ENCODE measurements at places on chromosomes 7 and 10.

DNA sequence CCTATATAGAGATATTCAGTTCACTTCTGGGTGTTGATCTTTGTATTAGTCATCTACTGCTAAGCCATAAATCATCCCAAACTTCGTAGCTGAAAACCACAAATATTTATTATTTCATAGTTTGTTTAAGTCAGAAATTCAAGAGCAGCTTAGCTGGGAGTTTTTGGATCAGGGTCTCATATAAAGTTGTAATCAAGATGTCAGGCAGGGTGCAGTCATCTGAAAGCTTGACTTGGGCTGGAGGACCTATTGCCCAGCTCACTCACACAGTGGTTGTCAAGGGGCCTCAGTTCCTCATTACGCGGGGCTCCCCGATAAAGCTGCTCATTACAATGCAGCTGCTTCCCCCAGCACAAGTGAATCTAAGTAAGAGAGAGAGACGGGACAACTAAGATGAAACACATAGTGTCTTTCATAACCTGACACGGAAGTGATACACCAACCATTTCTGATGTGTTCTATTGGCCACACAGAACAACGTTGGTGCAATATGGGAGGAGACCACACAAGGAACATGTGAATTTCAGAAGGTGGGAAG is 15.7 kb downstream of the PPP1R3C start:
- no peak for DNase-seq

DNA sequence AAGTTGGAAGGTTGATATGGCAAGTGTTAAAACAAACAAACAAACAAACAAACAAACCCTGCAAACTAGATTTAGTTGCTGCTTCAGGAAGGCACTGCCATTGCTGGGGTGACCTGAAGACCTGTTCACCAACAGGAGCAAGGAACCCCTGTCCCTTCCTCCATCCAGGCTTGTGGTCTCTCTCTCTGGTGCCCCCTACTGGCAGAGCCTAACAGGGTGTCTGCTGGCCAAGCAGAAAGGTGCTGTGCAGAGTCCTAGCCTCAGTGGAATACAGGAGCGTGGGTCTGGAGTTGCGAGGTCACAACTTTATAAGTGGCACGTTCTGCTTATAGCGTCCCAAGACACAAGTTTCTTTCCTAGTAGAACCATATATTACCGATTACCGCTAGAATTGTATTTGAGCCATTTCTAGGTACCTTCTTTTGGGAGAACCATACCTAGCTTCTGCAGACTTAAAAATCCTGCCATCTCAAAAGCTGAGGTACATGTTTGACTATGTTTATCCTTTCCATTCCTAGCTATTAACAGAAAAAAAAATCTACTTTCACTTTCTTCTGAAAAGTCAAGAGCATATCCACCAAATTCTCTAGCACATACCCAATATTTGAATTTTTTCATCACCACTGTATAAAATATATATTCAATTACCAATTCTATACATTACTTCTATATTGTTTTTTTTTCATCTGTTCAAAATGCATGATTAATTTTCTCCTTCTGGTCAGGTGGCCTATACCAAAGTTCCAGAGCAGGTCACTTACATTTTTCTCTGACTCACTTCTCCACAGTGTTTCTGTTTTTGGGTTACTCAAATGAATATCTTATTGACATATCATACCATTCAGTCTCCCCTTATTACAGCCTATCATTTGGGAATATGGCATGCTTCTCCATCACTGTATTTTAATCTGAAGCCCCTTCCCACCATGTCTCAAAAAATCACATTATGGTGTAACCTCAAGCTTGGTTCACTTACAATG is 29.1 kb upstream of the CALD1 start:
- DNase-seq: peak; percentile 6

DNA sequence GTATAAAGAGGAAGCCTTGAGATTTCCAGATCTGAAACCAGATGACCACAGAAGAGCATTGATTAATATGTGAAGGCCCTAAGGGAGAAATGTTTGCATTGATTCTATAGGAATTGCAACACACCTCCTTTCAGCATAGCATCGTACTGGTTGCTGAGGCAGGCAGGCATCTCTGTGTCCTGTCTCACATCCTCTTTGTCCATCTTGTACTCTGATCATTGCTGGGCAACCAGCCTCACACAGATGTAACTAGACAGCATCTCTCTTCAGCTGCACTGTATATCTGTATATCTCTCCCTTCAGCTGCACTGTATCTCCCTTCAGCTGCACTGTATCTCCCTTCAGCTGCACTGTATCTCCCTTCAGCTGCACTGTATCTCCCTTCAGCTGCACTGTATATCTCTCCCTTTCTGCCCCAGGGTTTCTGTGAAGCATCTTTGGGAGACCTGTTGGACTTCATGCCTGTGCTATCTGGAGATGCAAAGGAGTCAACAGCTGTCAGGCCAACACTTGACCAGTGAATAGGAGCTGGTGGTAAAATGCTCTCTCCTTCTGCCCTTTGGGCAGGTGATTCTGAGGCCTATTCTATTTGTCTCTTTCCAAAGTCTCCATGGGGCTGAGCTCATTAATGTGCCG is 40.3 kb downstream of the TMEM178B start:
- DNase-seq: no peak

DNA sequence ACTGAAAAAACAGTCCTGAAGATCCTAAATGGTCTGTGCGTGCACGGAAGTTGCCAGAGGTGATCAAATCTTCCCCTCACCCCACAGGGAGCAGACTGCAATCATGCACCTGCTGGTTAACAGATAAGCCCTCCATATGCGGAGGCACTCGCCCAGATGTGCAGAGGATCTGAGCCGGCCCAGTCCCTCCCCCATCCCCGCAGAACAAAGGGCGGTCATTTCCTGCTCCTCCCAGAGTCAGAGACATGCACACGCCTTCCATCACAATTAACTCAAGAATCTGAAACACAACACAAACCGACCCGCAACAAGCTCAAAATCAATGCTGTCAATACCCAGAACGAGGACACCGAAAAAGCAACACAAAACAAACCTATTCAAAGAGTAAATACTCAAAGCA is 24.2 kb downstream of the CRTAC1 start:
- DNase-seq: no peak

GRCh38 chr7:54615-55014 is 137.8 kb upstream of the FAM20C start:
- DNase-seq: no peak

GRCh38 chr7:92709150-92709549 is 119.0 kb upstream of the FAM133B start:
- DNase-seq: no peak

DNA sequence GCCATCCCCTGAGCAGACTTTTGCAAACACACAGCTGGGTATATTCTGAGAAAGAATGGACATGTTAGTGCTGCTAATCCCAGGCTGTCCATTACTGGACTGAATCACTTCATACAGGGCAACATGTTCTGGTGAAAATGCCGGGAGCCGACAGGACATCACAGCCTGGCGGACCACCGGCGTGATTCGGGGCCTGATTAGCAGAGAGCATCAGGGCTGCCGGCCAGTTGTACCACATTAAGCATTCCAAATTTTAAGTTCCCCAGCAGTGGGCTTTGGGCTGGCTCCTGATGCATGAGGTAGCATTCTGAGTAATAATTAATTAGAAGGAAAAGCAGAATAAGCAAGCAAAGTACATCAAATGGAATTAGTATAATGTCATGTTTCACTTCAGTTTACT is 229.0 kb downstream of the GRID1 start:
- no peak for DNase-seq

DNA sequence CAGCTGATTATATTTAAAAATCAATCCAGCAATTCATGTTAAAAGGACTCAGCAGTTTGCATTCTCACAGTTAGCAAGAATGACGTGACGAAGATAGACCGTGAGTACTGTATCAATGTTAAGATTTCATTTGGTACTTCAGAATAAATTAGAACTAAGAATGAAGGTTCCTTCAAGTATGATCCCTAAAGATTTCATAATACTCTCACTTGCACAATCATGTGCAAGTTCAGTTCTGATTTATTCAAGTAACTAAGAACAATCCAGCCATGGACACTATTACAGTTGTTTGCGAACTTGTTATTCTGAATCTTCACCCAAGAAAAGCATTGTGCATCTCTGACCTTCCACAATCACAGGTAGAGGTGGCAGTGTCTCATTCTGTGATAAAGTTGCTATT is 7.7 kb downstream of the RHEB start:
- no peak for DNase-seq

- no peak for DNase-seq
These were observed 63.5 kb downstream of the PIK3AP1 start for GRCh38 chr10:96656839-96657238.

GRCh38 chr10:88064608-88065382 is 201.4 kb downstream of the PTEN start:
- DNase-seq: no peak

DNA sequence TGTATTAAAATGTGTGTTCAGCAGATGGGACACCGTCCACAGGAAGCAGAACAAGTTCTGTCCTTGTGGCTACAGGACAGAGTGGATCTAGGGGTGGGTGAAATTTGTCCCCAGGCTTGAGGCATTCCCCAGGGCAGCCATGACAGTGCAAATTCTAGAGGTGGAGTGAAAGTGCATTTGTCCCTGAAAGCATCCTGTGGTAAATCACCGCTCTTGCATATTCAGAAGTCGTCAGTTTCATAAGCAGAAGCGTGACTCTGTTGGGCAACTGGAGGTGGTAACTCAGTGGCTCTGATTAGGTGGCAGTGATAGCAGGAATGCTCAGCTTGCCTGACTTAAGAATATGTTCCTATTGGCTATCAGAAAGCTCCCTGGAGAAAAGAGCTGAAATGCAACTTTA is 96.6 kb downstream of the SNX10 start:
- DNase-seq: no peak

- DNase-seq: no peak
These were observed 279.8 kb downstream of the CAMK1D start for GRCh38 chr10:12628964-12629766.

GRCh38 chr7:135273581-135273980 is 39.9 kb downstream of the STRA8 start:
- DNase-seq: no peak

- DNase-seq: no peak
These were observed 58.5 kb upstream of the FOXP2 start for GRCh38 chr7:114356133-114356532.

DNA sequence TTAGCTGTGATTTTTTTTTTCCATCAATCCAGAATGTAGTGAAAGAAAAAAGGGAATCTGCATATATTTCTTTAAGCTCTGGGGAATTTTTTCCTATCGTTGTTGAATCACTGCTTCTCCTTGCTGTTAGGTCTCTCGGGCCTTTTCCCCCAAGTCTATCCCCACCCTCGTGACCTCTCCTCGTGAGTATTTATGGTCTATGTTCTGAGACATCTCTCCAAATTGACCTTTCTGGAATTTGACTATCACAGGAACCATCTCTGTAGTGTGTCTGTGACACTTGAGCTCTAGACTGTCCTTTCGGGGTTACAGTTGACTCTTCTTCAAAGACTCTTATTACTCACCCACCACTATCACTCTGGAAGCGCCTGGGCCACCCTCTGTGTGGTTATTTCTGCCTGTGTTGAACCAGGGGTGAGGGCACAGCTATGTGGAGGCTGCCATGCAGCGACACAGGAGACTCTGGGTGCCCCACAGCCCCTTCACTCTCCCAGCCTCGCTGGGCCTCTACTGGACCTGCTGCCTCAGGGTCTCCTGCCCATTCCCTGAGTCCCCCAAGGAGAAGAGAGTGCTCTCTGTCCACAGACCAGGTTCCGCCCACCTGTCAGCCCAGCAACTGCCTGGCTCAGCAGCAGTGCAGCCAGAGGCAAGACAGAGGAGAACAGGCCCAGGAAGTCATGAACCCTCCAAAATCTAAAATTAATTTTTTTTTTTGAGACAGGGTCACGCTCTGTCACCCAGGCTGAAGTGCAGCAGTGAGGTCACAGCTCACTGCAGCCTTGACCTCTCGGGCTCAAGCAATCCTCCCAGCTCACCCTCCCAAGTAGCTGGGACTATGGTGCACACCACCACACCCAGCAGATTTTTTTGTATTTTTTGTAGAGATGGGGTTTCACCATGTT is 45.7 kb upstream of the PTPRN2 start:
- no peak for DNase-seq

DNA sequence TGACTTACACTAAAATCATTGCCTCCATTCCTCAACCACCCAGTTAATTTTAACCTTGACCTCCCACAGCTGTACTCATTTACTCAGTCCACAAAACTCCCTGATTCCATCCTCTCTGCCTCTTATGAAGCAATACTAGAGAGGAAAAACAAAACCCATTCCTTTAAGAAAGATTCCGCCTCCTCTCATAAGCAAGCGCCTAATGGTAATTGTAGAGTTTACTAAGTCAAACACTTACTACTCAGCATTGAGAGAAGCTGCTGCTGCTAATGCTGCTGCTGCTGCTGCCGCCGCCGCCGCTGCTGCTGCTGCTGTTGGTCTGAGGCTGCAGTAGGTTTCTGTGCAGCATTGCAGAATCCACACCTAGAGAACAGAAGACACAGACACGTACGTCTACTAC is 2.1 kb upstream of the ADD3 start:
- DNase-seq: no peak

DNA sequence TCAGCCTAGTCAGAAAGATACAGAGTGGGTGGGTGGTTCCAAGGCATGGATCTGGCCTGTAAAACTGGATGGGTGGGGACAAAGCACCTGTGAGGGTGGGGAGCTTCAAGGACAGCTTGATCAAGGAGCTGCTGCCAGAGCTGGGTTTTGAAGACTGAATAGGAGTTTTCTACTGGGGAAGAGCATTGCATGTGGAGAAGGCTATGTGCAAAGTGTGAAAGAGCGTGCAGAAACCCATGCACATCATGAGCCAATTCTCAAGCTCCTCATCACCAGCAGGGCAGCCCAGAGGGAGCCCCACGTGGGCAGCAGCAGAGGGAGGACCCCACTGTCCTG is 58.6 kb downstream of the PDGFA start:
- DNase-seq: no peak

GRCh38 chr10:68992636-68993440 is 4.2 kb downstream of the KIFBP start:
- no peak for DNase-seq

DNA sequence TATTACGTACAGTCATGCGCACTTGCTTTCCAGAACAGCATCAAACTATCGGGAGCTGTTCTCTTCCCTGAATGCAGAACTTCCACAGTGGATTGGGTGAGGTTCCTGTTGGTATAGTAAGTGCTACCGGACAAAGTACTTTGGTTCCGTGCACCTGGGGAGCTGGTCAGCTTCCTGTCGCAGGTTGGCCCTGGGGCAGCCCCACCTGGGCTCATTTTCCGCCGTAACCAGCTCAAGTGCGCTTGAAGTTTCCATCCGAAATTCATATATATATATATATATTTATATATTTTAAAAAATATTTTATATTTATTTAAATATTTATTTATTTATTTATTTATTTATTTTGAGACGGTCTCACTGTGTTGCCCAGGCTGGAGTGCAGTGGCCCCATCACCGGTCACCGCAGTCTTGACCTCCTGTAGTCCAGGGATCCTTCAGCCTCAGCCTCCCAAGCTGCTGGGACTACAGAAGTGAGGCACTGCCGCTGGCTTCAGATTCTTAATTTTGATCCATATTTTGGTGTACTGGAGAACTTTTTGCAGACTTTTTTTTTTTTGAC is 6.5 kb downstream of the SCART1 start:
- no peak for DNase-seq

GRCh38 chr7:55365205-55365674 is at the start of gene LANCL2:
Gene LANCL2, plus strand, starts transcription at chr7:55365337. Its CDS starts 689 bp downstream, at chr7:55366026.
- no peak for DNase-seq

GRCh38 chr7:111414374-111414773 is 147.9 kb downstream of the IMMP2L start:
- no peak for DNase-seq

GRCh38 chr10:68052463-68052862 is 22.6 kb downstream of the HERC4 start:
- no peak for DNase-seq

All from activated naive CD4-positive, alpha-beta T cell (primary cell).